ENCODE measurements at places on chromosomes 3 and 15. TPM values are rescaled to one million over a fixed set of nuclear protein-coding genes. Genes with fewer than 3 reads are reported as not detected.

- DNase-seq: no peak
These were observed 146.4 kb downstream of the ROBO2 start for GRCh38 chr3:77186319-77186718.

DNA sequence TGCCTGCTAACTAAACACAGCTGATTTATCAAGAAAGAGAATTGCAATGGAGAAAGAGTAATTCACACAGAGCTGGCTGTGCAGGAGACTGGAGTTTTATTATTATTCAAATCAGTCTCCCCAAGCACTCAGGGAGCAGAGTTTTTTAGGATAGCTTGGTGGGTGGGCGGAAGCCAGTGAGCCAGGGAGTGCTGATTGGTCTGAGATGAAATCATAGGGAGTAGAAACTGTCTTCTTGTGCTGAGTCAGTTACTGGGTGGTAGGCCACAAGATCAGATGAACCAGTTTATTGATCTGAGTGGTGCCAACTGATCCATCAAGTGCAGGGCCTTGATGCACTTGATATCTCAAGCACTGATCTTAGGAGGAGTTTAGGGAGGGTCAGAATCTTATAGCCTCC, 891.9 kb upstream of the CADM2 start:
- DNase-seq: no peak

- peak; percentile 42 for DNase-seq
These were observed 75.2 kb downstream of the NEO1 start for GRCh38 chr15:73127302-73127936.

GRCh38 chr15:89398896-89399237, 64.2 kb upstream of the POLG start:
- DNase-seq: no peak

- DNase-seq: no peak
These were observed 2.9 kb downstream of the RNU5A-1 start for GRCh38 chr15:65298731-65299130.

GRCh38 chr3:130850044-130850797, 43.7 kb upstream of the ATP2C1 start:
- peak; percentile 88 for DNase-seq

DNA sequence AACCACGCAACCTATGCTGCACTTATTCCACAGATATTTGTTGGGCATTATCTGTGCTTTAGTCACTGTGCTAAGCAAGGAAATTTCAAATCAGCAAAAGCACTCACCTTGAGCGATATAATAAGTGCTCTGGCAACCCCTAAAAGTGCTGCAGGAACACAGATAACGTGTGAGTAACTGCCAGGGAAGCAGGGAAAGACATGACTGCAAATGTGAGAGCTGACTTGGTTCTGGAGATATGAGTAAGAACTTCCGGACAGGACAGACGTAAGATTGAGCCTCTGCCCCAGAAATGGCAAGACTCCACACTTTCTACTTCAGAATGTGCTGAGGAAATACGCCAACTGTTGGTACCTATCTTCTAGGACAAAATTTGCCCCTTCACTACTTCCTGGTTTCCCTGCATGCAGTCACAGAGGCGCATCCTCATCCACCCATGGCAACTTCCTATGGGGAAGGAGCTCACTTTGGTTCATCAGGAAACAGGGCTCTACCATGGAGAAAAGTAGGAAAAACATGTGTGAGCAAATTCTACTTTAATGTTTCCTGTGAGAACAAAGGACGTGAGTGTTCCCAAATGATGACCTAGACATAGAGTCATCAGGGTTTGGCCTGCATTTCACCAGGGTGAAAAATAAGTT, 41.7 kb downstream of the AQP9 start:
- DNase-seq: peak; percentile 53

DNA sequence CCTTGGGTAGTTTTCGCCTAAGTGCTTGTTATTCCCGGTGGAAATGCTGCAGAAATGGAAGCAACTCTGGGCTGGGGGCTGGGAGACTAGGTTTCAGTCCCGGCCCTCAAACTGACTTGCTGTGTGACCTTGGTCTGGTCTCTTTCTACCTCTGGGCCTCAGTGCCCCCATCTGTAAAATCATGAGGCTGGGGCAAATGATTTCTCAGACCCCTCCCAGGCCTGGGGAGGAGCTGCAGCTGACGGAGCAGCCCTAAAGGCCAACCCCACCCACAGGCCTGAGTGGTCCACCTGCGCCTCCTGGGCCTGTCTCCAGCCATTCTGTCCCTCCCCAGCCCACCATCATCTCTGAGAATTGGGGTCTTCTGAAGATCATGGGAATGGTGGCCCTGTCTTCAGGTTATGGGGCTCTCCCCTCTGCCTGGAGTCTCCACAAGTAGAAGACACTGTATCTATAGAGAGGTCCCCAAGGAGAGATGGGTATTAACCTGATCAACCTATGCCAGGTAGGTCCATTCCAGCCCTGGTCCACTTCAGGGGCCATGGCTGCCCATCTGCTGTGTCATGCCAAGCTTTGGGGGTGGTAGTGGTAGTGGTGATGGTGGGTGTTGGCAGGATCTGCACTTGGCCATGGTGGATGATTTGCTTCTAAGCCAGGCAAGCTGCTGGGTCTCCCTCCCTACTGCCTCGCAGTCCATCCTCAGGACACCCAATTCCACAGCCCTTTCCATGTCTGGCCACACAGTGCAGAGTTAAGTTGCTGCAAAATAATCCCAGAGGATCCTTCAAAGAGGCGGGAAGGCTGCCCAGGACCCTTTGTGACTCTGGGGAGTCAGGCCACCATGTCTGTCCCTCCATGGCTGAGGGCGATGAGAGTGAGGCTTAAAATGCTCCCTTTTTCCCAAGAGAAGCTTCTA, 46.0 kb downstream of the ITGA11 start:
- DNase-seq: no peak

DNA sequence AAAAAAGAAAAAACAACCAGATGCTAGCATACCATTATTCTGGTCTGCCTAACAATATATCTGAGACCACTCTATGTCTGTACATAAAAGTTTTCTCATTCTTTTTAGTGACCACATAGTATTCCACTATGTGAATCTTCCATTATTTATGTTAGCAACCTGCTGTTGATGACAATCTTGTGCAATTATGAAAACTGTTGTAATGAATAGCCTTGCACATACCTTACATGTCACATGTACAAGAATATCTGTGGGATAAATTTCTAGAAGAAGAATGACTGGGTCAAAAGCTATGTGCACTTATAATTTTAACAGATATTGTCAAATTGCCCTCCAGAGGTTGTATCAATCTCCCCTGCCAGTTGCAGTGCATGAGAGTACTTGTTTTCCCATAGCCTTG, 62.5 kb downstream of the ARHGAP31 start:
- DNase-seq: no peak

DNA sequence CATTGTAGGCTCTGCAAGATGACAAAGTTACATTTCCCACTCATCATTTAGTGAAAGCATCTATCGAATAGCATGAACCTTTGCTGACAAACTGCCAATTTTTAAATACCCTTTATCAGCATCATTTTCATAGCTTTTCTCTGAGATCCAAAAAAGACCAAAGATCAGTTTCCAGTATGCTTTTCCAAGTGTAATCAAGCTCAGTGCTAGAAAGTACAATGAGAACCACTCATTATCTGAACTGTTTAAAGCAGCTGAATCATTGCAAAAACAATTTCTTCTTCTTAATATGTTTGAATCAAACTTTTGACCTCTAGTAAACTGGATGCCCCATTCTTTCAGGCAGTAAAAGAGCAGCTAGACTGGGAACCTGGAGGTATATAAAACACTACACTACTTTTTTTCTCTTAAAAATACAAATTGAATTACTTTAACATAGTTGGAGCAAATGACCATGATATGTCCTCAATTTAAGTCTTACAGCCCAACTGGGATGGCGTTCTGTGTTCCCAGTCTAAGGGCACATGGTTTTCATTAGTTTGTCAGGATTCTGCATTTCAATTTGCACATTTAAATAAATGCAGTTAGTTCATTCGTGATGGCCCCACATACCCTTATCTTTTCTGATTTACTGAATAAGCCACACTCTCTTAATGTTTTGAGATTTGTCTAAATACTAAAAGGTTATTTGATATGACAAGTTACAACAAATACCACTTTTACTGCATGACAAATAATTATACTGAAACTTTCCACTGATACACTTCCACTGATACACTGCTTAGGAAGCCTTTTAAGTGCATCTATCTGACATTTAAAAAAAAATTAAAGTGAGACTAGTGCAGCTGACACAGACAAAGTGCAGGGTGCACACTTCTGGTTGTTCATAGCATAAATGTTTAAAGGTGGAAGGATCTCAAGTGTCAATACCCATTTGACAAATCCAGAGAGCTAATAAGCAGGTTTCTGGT, 146.0 kb upstream of the FRMD4B start:
- DNase-seq: no peak

- DNase-seq: no peak
These were observed 6.4 kb upstream of the NR1D2 start for GRCh38 chr3:23938688-23939087.

Gene PLCH1
- total RNA-seq: 0.60 TPM

Gene CLSTN2
- total RNA-seq: 0.59 TPM

Gene ROPN1
- 1.3 TPM for total RNA-seq

Gene PPM1L
- 1.6 TPM for total RNA-seq

Gene IMPG2
- total RNA-seq: under 0.01 TPM

Data from RPMI7951 (cell line).